H9 (cell line): ENCODE measurements at places on chromosomes 16 and 17. TPM values are rescaled to one million over a fixed set of nuclear protein-coding genes. Genes with fewer than 3 reads are reported as not detected.

DOC2A gene
- total RNA-seq = 10.2 and 12.2 TPM in 2 replicates

PRSS33 gene
- total RNA-seq = not detected in 2 replicates

DNA sequence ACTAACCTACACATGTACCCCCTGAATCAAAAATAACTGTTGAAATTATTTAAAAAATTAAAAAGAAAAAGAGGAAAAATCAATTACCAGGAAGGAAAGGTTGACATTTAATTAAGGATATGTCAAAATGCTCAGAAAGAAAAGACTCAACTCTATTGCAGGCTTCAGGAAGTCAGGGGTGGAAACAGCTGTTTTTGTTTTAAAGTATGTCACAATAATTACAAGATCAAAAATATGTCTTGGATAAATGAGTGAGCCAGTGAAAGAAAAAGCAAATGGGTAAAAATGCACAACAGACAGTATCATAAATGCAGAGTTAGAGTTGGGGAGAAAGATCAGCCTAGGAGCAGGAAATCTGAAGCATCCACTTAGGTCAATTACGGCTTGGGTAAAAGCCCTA is 146.0 kb downstream of the CDH11 start:
- no peaks in the 10 kb centered on the region for H3K36me3 ChIP-seq
- H3K27ac ChIP-seq = no peak overlapping the region
- H3K27me3 ChIP-seq = no peaks in the 10 kb centered on the region
- H3K4me1 ChIP-seq = no peaks in the 10 kb centered on the region

- H3K4me1 ChIP-seq = no peaks in the 10 kb centered on the region
- H3K36me3 ChIP-seq = no peaks in the 10 kb centered on the region
- no peak for DNase-seq
- no peak overlapping the region for H3K4me3 ChIP-seq
- H3K27me3 ChIP-seq = no peaks in the 10 kb centered on the region
These were observed 134.3 kb downstream of the CCT6B start for GRCh38 chr17:34827008-34827407.

- no peaks in the 10 kb centered on the region for H3K36me3 ChIP-seq
- no peak overlapping the region for H3K27ac ChIP-seq
These were observed 538 bp upstream of the FCSK start for GRCh38 chr16:70453892-70454221.

GRCh38 chr17:22511431-22511830 is 819.1 kb downstream of the KCNJ18 start:
- H3K4me1 ChIP-seq = no peaks in the 10 kb centered on the region
- H3K4me3 ChIP-seq = no peak overlapping the region
- H3K27ac ChIP-seq = no peak overlapping the region
- no peaks in the 10 kb centered on the region for H3K27me3 ChIP-seq
- no peak for DNase-seq

GRCh38 chr17:53646835-53647234 is 175.9 kb upstream of the KIF2B start:
- H3K36me3 ChIP-seq = no peaks in the 10 kb centered on the region
- no peaks in the 10 kb centered on the region for H3K27me3 ChIP-seq
- H3K4me3 ChIP-seq = no peak overlapping the region
- no peak for DNase-seq
- H3K4me1 ChIP-seq = no peaks in the 10 kb centered on the region
- H3K27ac ChIP-seq = no peak overlapping the region

- H3K4me3 ChIP-seq = peak overlapping the region; percentile 23; the same call in 1 of the 3 replicates
- H3K27ac ChIP-seq = no peak overlapping the region
- H3K36me3 ChIP-seq = no peaks in the 10 kb centered on the region
- H3K4me1 ChIP-seq = no peaks in the 10 kb centered on the region; the same call in 1 of the 2 replicates
- H3K27me3 ChIP-seq = no peaks in the 10 kb centered on the region
These were observed 72.2 kb upstream of the METTL9 start for GRCh38 chr16:21526923-21527807.

- no peak for DNase-seq
- no peaks in the 10 kb centered on the region for H3K27me3 ChIP-seq
- H3K4me1 ChIP-seq = peaks cover 15% of the 10 kb centered on the region; the same call in 1 of the 2 replicates
These were observed 5.9 kb downstream of the GIT1 start for GRCh38 chr17:29583324-29584248.

GRCh38 chr16:3607161-3607560 is 4.2 kb downstream of the SLX4 start:
- peaks cover 17% of the 10 kb centered on the region for H3K36me3 ChIP-seq
- no peaks in the 10 kb centered on the region for H3K27me3 ChIP-seq
- H3K27ac ChIP-seq = no peak overlapping the region
- no peak for DNase-seq

DNA sequence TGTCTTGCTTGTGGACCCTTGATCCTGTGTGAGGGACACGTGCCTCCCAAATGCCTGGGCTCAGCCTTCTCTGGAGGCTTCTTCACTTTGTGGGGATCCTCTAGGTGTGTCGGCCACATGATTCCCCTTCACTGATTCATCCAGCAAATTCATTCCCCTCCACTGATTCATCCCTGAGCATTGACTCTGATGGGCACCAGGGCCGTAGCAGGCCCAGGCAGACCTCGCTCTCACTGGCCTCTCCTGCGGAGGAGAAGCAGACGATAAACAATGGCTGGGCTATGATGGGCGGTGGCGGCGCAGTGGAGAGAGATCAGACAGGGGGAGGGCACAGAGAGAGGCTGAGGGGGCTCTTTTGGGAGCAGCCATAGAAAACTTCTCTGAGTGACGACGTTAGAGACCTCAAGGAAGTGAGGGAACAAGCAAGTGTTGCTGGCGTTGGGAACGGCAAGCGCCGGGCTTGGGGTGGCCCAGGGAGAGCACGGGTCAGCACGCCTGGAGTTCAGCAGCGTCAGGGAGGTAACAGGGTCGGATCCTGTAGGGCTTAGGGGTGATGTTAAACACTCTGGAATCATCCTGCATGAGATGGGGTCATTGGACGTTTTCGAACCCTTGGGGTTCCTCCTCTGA is 17.5 kb upstream of the RPTOR start:
- peak overlapping the region; percentile 35; the same call in 1 of the 3 replicates for H3K4me3 ChIP-seq
- no peaks in the 10 kb centered on the region for H3K36me3 ChIP-seq
- H3K4me1 ChIP-seq = peaks cover 3% of the 10 kb centered on the region; the same call in 1 of the 2 replicates

DNA sequence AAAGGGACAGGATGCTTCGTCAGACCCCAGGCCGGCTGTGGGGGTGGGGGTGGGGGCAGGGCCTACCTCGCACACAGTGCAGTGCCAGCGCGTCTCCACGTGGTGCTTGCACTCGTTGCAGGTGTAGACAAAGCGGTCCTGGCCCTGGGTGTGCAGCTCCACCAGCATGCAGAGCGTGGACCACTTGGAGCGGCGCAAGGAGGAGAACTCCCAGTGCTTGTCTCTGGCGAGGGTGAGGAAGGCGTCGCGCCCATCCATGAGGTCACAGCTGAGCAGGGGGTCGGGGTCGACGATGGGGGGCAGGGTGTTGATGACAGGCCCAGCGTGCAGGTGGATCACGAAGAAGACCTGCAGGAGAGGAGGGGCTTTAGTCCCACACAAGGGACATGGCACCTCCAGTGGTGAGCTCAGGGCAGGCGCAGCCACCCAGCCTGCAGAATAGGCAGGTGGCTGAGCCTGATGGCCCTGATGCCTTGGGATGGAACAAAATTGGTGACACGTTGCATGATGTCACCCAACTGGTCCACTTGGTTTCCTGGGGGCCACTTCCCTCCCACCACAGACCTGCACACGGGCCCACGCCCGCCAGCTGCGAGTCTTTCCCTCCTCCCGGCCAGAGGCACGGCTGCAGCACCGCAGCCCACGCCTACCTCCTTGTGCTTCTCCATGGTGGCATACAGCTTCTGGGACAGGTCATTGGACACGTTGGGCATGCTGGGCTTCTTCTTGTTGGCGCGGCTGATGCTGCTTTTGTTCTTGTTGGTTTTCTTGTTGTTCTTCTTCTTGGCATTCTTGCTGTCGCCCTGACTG is 14.0 kb upstream of the TRAP1 start:
- H3K4me3 ChIP-seq = no peak overlapping the region
- no peak overlapping the region for H3K27ac ChIP-seq
- no peak for DNase-seq

DNA sequence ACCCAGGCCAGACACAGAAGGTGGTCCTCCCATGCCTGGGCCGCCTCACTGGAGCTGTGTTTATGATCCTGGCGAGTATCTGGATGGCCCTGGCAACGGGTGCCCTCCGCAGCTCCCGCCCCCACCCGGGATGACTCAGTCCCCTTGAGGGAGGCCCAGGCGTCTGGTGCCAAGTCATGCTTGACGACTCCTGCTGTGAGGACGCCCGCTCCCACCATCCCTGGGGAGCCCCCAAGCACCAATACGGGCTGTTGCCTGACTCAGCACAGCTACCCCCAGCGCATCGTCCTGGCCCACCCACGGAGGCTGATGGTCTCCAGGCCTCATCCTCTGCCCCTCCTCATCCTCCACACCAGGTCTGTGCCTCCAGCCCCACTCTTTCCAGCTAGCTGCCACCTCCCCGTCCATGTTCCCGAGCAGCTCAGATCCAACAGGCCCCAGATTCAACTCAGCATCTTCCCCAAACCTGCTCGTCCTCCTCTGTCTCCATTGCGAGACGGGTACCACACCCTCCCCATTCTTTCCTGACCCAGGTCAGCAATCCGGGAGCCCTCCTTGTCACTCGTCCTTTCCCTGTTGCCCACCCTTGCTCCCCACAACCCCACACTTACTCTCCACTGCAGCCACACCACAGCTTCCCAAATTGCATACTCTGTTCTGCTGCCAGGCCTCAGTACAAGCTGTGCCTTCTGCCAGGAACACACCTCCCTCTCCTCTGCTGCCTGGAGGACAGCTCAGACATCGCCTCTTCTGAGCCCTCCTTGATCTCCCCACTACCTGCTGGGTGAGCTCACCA is 2.6 kb downstream of the CAMKK1 start:
- no peaks in the 10 kb centered on the region; the same call in 1 of the 2 replicates for H3K27me3 ChIP-seq
- H3K4me1 ChIP-seq = peaks cover 2% of the 10 kb centered on the region; the same call in 1 of the 2 replicates
- no peak overlapping the region for H3K4me3 ChIP-seq
- no peaks in the 10 kb centered on the region; the same call in 1 of the 2 replicates for H3K36me3 ChIP-seq

DNA sequence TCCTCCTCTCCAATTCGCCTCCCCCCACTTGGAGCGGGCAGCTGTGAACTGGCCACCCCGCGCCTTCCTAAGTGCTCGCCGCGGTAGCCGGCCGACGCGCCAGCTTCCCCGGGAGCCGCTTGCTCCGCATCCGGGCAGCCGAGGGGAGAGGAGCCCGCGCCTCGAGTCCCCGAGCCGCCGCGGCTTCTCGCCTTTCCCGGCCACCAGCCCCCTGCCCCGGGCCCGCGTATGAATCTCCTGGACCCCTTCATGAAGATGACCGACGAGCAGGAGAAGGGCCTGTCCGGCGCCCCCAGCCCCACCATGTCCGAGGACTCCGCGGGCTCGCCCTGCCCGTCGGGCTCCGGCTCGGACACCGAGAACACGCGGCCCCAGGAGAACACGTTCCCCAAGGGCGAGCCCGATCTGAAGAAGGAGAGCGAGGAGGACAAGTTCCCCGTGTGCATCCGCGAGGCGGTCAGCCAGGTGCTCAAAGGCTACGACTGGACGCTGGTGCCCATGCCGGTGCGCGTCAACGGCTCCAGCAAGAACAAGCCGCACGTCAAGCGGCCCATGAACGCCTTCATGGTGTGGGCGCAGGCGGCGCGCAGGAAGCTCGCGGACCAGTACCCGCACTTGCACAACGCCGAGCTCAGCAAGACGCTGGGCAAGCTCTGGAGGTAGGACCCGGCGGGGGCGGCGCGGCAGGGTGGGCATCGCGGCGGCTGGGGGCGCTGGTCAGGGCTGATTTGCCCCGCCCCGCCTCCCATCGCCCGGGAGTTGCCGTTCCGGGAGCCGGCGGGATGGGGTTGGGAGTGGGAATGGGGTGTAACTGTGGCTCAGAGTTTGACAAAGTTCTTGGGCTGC is 567 bp downstream of the SOX9 start:
- peaks cover under 1% of the 10 kb centered on the region for H3K4me1 ChIP-seq
- H3K4me3 ChIP-seq = peak overlapping the region; percentile 98

- no peak for DNase-seq
- H3K4me1 ChIP-seq = peaks cover 6% of the 10 kb centered on the region; the same call in 1 of the 2 replicates
- H3K27ac ChIP-seq = no peak overlapping the region
- H3K4me3 ChIP-seq = peak overlapping the region; percentile 99
These were observed 524 bp downstream of the IQCK start for GRCh38 chr16:19718624-19718965.

- DNase-seq = peak; percentile 78
- H3K4me3 ChIP-seq = peak overlapping the region; percentile 64; the same call in 2 of the 3 replicates
- H3K27me3 ChIP-seq = peaks cover 2% of the 10 kb centered on the region; the same call in 1 of the 2 replicates
- H3K4me1 ChIP-seq = no peaks in the 10 kb centered on the region
- H3K27ac ChIP-seq = no peak overlapping the region
These were observed 3.6 kb downstream of the CORO1A start for GRCh38 chr16:30186782-30187555.

DNA sequence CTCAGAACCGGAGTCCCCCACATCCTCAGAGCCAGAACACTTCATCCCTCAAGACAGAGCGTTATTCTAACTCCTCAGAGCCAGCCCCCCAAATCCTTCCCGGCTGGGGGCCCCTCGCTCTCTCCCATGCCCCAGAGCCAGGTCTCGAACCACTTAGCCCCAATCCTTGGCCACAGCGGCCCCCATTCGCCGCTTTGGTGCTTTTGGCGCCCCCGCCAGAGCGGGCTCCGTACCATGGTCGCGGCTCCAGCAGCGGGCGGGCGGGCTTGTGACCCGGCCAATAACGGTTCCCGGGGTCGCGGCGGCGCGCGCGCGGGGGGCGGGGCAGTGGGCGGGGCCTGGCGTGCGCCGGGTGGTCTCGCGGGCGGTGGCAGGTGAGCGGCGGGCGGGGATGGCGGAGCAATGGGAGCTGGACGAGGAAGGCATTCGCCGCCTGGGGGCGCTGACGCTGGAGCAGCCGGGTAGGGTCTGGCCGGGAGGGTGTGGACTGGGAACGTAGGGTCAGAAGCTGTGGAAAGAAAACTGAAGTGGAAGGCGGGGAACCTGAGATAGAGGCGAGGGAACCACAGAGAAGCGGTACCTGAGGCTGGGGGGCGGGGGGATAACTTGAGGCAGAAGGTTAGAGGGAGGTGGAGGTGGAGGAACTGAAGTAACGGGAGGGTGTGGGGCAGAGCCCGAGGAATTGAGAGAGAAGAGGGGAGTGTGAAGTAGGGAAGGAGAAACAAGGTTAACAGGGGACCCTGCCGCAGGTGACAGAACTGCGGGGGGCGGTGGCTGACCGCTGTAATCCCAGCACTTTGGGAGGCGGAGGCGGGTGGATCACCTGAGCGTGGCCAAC is at the start of the genes KCTD19 and LRRC36:
TSS of gene KCTD19 (minus strand) at position 270 of the 838 bp plus-strand sequence. CDS start at position 236, 34 bp downstream.
TSS of gene LRRC36 (plus strand) at position 344 of the 838 bp plus-strand sequence. CDS start at position 392, 48 bp downstream.
- DNase-seq = peak; percentile 97
- H3K27me3 ChIP-seq = peaks cover 3% of the 10 kb centered on the region
- peak within 1 kb of the TSS; percentile 86 for H3K4me3 ChIP-seq

DNA sequence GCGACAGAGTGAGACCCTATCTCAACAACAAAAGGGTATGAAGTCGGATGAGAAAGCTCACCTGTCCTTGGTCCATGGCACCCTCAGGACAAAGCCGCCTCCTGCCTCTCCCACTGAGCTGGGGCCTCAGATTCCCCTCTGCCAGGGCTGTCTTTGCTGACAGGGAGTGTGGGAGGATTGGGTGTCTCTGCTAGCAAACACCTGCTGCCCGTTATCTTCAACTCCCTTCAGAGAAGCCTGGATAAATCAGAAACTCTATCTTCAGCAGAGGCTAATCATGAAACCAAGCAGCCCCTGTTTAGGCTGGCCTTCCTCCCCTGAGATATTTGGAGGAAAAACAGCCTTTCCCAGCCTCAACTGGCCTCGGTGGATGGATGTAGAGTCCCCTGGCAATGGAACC is 36.3 kb upstream of the CDH1 start:
- DNase-seq = no peak
- H3K4me1 ChIP-seq = no peaks in the 10 kb centered on the region
- no peak overlapping the region for H3K27ac ChIP-seq
- H3K36me3 ChIP-seq = peaks cover 40% of the 10 kb centered on the region
- no peak overlapping the region for H3K4me3 ChIP-seq
